NCI-H82 (cell line): ENCODE measurements at places on chromosomes 1 and 21.

- DNase-seq = no peak
These were observed 85.9 kb upstream of the JUN start for GRCh38 chr1:58869638-58870297.

DNA sequence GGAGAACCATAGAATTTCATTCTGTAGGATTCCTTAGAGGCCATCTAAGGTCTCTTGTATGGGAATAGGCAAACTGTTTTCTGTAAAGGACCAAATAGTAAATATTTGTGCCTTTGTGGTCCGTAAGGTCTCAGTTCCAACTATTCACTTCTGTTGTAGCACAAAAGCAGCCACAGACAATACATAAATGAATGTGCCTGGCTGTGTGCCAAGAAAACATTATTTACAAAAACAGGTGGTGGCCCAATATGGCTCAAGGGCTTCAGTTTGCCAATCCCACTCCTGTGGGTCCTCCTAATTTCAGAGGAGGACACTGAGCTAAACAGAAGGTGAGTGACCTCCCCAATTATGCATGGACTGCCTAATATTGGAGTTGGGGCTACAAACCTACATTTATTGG lies 67.6 kb upstream of the EDEM3 start:
- no peak for DNase-seq

- DNase-seq = no peak
These were observed 121.6 kb upstream of the ADAR start for GRCh38 chr1:154729577-154729976.

- DNase-seq = no peak
These were observed 4.2 kb upstream of the PADI2 start for GRCh38 chr1:17123196-17124045.

- DNase-seq = no peak
These were observed 7.3 kb downstream of the FCRLB start for GRCh38 chr1:161728376-161729226.

GRCh38 chr1:207853372-207853757 lies 57.6 kb downstream of the CD34 start:
- peak; percentile 24 for DNase-seq

GRCh38 chr1:20403423-20404145 lies 82.4 kb downstream of the CAMK2N1 start:
- DNase-seq = no peak

DNA sequence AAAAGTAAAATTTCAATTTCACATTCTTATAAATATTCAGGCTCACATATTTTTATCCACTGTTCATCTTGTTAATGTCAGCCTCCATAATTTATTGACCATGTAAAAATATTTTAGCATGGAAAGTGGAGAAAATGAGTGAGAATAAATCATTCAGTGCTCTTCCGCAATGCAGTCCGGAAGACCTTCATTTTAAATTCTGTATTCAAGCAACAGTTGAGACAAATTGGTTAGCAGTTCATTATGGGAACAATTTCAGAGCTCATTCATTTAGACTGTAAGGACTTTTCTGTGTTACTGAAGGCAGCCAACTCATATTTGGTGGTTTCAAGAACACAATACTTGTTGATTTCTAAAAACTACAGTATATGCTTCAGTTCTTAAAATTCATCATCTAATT lies 97.8 kb downstream of the TYW3 start:
- DNase-seq = no peak

DNA sequence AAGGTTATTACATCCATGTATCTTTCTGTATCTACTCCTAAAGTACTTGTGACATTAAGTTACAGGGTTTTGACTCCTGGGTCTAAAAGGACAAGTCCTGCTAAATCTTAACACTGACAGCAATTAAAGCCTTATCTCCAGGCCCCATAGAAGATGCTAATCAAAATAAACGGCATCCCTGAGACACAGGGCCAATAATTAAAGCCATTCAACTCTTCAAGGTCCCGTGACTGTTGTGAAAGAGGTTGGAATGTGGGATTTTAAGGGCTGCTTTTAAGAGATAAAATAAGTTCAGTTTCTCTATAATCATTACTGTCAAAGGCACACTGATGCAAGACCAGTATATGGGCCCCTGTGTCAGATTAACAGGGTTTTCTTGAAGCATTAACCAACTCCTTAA lies 8.3 kb downstream of the DNAI4 start:
- DNase-seq = no peak

GRCh38 chr1:86699186-86699585 lies 5.2 kb upstream of the SH3GLB1 start:
- DNase-seq = no peak

GRCh38 chr1:236403905-236404696 lies 10.0 kb downstream of the EDARADD start:
- DNase-seq = no peak

GRCh38 chr1:152220166-152221163 lies 3.5 kb downstream of the HRNR start:
- DNase-seq = no peak

DNA sequence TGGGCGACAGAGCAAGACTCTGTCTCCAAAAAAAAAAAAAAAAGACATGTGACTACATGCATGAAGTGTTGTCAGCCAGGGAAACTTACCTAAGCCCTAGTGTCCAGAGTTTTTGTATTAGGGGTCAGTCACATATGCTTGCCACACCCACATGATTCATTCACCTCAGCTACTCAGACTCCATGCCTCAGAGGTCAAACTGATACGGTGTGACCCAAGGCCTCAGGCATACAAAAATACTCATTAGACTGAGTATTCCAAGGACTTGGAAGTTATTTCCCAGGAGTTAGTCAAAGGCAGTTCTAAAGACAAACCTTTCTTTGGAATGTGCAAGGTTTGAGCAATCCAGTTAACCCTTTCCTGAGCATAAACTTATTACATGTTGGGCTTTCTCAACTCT lies 6.3 kb upstream of the TRIM33 start:
- DNase-seq = no peak

DNA sequence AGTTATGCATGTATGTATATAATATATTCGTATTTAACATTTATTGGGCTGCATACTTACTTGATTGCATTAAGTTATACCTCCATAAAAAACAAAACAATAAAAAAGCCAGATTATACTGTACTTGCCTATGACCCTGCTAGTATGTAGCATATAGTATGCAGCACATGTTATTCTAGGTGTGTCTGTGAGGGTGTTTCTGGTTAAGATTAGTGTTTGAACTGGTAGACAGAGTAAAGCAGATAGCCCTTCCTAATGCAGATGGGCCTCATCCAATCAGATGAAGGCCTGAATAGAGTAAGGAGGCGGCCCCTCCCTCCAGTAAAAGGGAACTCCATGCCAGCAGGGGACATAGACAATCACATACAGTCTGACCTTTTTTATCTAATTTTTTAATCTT lies 323.3 kb upstream of the USP24 start:
- DNase-seq = no peak

GRCh38 chr1:204267191-204267601 lies 53.4 kb upstream of the GOLT1A start:
- DNase-seq = no peak

GRCh38 chr1:221850470-221851187 lies 108.7 kb upstream of the DUSP10 start:
- DNase-seq = no peak

- DNase-seq = no peak
These were observed 493.2 kb downstream of the PTPRC start for GRCh38 chr1:199132006-199132405.

DNA sequence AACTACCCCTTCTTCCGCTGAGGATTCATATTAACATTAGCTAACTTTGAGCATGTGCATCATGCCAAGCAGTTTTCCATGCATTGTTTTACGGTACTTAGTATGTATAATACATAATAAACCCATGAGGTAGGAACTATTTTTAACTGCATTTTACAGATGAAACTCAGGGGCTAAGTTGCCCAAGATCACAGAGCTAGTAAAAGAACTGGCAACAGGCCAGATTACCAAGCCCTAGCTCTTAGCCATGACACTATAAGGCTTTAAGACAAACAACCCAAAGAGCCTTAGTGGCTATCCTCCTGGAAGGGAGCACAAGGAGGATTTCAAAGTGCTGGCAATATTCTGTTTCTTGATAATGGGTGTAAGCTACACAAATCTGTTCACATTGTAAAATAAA lies 6.1 kb downstream of the AK2 start:
- peak; percentile 70 for DNase-seq

GRCh38 chr1:192527950-192528349 lies 47.6 kb upstream of the RGS1 start:
- no peak for DNase-seq

DNA sequence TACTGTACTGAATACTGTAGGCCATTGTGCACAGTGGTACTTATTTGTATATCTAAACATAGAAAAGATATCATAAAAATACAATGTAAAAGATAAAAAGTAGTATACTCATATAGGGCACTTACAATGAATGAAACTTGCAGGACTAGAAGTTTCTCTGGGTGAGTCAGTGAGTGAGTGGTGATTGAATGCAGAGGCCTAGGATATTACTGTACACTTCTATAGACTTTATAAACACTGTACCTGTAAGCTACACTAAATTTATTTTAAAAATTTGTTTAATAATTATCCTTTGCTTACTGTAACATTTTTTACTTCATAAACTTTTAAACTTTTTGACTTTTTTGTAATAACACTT lies 82.5 kb downstream of the FGGY start:
- no peak for DNase-seq

DNA sequence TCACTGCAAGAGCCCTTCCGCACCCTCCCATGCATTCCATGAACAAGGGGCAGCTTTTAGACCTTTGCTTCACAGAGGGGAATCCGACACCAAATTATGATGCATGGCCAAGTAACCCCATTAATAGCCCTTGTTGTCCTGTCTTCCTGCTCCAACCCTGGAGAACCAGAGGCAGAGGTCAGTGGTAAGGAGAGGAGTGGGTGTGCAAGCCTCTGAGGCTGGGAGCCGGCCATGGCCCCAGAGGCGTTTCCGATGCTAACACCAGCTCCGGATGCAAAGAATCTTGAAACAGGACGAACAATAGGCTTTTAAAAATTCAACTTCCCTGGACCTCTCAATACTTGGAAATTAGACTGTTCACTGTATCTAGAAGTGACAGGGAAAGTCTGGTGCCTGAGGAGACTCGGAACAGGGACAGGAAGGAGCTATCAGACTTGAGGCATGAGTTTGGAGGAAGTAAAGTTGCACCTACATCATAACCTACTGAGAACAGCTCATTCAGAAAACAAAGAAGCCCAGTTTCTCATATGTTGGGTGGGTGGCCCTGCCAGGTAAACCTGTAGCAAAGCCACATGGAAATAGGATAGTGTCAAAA lies 101.2 kb upstream of the ERG start:
- DNase-seq = no peak

DNA sequence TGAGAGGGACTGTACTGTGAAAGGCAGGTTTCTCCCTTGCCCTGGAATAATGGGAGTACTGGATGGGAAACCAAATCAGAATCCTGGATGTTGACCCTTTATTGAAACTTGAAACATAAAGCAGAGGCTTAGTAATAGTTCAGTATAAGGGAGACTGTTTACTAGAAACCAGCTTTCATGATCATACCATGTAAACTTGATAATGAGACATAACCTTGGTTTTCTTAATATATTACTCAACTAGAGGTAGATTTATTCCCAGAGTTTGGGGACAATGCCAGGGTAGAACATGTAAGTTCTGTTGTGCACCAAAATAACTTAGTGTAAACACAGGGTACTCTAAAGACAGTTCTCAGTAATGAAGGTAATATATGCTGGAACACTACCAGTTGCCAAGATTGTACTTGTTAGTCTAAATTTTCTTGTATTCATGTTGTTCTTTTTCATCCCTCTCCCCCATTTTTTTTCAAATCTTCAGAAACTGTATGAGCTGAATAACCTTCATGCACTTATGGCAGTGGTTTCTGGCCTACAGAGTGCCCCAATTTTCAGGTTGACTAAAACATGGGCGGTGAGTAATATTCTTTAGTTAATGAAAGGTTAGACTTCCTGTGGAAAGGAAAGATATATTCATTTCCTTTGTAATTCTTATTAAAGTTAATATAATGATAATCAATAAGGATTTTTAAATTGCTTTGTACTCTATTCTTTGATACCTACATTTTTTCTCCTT lies 49.6 kb downstream of the ANGPTL1 start:
- no peak for DNase-seq

DNA sequence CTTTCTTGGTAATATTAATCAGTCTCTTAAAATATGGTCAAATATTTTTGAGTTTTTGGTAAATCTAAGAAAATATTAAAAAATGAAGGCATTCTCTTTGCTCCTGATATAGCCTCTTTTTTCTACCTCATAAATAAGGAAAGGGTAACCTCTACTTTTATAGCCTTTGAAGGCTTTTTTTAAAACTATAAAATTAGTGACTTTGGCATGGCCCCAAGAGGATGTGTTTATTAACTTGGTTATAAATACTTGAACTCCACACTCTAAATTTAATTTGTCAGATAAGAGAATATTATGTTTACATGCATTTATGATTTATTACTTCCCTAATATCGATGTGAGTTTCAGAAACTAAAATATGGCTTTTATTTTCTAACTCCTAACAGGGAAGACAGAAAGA lies 60.3 kb downstream of the LMO4 start:
- DNase-seq = no peak

GRCh38 chr21:40284409-40284808 lies 417.2 kb downstream of the PCP4 start:
- peak; percentile 68 for DNase-seq

GRCh38 chr1:34822202-34822601 lies 29.4 kb downstream of the GJA4 start:
- DNase-seq = no peak

DNA sequence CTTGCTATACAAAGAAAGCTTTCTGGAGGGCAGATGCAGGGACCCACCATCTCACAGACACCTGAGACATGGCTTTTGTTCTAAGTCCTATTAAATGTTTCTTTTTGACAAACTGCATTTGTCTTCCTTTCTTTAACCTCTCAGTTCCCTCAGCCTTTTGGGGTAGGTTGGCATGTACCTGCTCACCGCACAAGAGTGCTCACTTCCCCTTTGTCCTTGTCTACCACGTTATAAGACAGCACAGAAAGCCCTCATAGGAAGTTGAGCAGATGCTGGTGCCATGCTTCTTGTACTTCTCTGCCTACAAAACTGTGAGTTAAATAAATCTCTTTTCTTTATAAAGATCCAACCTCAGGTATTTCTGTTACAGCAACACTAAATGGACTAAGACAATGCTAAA lies 31.9 kb upstream of the RGS21 start:
- DNase-seq = no peak

- no peak for DNase-seq
These were observed 53.6 kb upstream of the DIRAS3 start for GRCh38 chr1:68103884-68104554.
